ENCODE measurements at places on chromosomes 1 and 21. TPM values are rescaled to one million over a fixed set of nuclear protein-coding genes. Genes with fewer than 3 reads are reported as not detected.

NMNAT1 gene
- total RNA-seq: 18.5 TPM

OXCT2 gene
- total RNA-seq: 1.3 TPM

PGLYRP4 gene
- not detected for total RNA-seq

HIVEP3 gene
- total RNA-seq: 3.7 TPM

DNA sequence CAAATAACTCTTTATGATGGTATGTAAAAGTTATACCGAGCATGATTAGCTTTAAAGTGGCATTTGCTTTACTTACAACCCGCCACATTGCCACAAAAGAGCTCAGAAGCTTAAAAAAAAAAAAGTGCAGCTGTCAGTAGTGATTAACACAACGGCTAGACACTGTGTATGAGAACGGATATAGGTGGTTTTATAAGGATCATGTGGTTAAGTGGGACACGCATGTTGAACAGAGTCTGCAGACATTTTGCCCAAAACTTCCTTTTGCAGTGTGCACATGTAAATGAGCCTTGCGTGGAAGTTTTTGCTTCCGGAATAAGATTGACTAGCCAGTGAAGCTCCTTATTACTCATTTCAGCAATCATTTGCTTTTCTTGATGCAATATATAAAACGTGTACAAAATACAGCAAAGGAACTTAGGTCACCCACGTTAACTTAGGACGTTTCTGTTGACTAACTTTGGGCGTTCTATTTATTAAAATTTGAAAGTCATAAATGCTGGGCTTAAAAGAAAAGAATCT is 58.7 kb upstream of the RGS1 start:
- no peak for DNase-seq

DNA sequence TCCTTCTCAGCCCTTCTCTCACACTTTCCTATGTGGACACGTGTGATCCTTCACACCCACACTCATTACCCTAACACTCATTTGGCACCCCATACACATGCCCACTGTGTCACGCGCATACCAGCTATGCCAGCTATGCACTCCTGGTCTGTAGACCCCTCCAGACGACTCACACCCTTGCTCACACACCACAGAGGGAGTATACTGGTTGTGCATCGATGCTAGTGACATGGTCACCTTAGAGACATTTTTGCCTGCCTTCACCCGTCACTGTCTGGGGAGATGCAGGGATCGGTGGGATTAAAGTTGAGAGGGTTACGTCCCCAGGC is 8.3 kb upstream of the PPM1J start:
- DNase-seq: no peak

GRCh38 chr1:2985067-2985561 is 36.2 kb upstream of the ACTRT2 start:
- DNase-seq: peak; percentile 53

DNA sequence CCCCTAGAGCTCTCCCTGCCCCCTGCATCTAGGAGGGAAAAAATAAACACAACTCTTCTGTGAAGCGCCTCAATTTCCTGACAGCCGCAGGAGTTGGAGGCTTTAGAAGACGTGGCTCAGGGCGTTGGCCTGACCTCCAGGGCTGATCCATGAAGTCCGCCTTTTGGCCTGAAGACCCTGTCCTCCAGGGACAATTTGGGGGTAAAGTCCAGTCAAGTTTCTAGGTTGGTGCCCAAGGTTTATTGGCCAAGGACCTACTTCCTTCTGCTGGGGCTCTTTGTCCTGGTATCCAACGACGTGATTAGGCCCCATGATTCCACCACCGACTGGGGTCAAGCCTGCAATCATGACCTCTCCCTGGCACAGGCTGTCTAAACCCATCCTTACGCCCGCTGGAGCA is 54.9 kb downstream of the PTPRF start:
- DNase-seq: no peak

DNA sequence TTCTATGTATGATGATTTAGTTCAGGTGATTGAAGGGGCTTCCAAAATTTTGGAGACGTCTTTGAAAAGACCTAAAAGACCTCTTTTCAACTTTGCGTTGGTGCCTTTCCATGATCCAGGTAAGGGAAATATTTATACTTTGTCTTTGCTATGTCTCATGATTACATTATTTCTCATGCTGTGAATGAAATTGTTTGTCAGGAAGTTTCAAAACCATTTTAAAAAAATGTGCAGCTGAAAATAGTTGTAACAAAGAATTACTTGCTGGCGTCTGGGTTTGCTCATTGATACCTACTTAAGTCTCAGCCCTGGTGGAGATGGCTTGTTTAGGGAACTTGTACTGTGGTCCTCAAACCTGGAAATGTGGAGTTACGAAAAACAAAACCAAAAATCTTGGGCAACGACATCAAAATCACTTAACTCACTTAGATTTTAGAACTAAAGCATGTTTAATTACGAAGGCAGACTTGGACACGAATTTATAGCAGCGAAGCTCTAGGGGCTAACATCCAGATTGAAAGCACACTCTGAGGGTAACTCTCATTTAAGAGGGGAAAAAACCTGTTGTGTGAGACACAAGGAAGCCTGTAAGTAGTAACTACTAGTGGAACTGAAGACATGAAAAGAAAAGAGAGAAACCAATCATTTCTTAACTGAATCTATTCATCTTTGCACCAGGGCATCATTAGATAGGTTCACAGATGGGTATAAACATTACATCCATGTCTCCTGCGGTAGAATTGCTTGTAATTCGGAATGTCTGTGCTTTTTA is 924 bp downstream of the HMCN1 start:
- no peak for DNase-seq

Measured in cardiac septum (tissue), 1 donor.